ENCODE measurements at places on chromosomes 12 and 14. TPM values are rescaled to one million over a fixed set of nuclear protein-coding genes. Genes with fewer than 3 reads are reported as not detected.
A peak's percentile ranks its signal among the peaks of the same experiment; 100 is the strongest.

LRTM2 gene
- not detected for total RNA-seq

DNA sequence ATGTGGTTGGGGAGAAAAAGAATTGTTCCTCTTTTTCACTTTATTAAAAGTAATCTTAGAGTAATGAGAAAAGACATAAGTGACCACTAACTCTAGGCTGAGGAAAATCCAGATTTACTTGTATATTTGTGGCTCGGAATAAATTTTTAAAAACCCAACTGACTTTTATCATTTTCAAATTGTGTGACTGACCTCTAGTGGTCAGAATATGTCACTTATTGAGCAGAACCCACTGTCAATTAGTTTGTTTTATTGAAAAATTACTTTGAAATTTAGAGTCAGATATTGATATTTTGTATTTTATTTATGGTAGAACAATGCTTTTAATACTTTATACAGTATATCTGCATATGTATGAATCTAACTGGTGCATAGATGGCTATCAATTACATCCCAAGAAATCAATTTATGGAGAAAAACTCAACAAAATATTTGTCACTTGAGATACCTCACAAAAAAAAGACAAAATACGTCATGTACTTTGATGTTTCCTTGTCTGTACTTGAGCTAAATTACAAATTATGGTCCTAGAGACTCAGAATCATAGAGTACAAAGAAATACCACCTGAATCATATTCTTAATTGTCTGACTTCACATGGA, 229.4 kb downstream of the CNTN1 start:
- DNase-seq: peak; percentile 13

DIO3 gene
- total RNA-seq: not detected

DNA sequence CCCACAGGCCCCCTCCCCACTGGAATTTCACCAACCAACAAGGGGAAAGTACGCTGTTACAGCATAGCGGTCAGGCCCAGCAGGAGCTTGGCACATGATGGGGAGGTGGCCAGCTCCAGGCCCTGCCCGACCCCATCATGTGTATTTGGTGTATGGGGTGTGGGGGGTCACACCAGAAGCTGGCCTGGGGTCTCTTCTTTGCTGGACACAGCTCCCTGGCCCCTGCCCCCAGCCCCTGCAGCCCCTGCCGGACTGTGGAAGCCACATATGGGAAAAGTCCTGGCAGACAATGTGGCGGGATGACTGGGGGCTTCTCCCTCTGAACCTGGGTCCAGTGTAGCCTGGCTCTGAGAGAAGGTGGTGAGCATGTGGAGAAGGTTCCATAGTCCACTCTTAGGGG, 12.4 kb downstream of the NGB start:
- DNase-seq: no peak

KRT85 gene
- total RNA-seq: not detected

DNA sequence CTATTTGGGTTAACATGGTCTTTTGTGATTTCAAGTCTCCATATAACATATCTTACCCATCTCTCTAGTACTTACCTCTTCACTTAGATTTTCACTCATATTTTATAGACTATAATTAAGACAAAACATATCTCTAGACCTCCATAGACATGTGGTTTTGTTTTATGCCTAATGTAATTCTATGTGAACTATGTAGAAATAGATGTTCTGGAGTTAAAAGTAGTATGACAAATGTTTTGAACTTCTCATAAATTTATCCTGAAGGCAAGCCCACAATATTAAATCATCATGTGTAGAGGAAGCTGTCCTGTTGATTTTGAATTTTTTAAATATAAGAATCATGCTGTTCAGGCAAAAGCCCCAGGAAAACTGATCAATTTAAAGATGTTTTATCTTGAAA, 169.2 kb downstream of the SYT1 start:
- no peak for DNase-seq

PTPRB gene
- 2.3 TPM for total RNA-seq

DNA sequence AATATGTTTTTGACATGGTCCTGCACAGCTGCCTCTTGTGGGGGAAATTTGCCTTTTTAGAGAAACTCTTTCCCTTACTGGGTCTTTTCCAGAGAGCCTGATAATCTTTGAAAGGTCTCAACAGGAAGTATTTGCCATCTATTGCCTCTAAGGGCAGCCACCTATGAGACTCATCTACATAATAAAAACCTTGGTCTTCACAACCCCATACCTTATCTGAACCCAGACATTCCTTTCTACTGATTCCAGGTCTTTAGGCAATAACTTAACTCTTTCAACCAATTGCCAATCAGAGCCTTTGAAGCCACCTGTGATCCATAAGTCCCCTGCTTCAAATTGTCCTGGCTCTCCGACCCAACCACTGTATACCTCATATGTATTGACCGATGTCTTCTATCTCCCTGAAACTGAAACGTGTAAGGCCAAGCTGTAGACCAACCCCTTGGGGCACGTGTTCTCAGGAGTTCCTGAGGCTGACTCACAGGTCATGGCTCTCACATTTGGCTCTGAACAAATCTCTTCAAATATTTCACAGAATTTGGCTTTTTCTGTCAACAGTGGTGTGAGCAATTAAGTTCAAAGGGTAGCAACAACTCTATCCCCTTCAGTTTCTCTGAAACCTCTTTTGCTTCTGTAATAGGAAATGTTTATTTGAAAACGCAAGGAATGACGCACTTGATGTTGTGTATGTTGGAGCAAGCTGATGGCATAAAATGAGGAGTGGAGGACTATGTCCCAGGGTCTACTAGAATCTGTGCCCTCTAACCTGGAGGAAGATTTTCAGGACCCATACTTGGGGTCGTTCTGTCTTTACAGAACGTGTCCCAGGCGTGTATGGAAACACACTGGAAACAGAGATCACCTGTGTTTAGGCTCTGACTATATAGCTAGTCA, 49.2 kb upstream of the EIF5 start:
- DNase-seq: no peak

- DNase-seq: no peak
Measured at GRCh38 chr14:73741876-73742519, 27.8 kb upstream of the PNMA1 start.

GRCh38 chr12:23303821-23304220, 645.6 kb downstream of the SOX5 start:
- no peak for DNase-seq

DNA sequence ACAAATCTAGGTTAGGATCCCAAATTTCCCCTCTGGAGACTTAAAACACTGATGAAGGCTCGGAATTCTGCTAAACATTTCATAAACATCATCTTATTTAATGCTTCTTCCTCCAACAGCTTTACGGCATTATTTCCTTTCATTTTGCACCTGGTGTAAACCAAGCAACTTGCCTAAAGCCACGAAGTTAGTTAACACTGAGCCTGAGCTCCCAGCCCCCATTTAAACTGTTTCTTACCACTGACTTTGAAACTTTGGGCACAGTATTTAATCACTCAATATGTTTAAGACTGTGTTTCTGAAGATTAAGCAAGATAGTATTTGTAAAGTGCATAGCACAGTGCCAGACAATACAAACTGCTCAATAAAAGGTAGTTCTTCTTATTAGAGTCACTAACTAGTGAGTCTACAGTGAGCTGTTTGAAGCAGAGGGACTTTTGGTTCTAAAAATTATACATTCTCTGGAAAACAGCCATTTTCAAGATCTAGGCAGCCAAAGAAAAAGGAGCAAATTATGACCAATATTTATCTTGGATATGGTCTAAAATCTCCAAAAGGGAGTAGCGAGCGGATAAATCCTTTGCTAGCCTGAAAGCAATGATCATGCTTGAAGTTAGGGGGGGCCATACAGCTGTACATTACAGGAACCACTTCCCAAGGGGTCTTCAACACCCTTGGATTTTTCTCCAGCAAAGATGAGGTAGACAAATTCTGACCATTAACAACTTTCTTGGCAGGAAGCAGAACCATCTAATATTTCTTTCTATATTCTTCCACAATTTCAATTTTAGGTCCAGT, 4.0 kb downstream of the EGLN3 start:
- no peak for DNase-seq

RIN3 gene
- 0.83 TPM for total RNA-seq

DNA sequence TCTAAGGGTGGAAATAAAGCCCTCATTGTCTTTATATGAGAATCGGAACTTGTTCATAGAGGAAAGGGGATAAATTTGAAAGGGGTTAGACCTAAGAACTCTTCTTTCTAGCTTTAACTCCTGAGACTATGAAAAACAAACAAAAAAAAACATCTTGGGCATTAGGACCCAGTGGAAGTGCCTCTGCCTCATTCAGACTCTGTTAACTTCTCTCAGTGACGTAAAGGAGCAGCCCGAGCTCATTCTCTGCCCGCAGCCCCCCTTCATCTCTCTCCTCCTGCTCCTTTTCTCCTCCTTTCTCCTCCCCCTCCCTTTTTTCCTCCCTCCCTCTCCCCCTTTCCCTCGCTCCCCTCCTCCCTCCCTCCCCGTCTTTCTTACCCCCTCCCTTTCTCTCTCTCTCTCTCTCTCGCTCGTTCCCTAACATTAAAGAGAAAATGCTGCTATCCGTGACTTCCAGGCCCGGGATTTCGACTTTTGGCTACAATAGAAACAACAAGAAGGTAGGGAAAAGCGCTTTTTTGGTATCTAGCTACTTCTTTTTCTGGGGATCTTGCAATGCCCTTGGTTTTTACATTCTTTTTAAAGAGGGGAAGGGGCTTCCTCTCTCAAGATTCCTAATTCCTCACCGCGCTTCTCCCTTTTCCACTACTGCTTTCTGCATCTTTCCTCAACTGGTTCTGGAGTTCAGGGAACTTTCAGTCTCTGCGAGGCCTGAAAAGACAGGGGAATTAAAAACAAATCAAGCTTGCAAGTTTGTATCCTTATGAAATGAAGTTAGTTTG, at the start of gene RBMS2:
Gene RBMS2, plus strand, starts transcription at position 231 of the 782 bp plus-strand sequence. Its CDS starts 204 bp downstream, at position 435.
- peak; percentile 87 for DNase-seq

DNA sequence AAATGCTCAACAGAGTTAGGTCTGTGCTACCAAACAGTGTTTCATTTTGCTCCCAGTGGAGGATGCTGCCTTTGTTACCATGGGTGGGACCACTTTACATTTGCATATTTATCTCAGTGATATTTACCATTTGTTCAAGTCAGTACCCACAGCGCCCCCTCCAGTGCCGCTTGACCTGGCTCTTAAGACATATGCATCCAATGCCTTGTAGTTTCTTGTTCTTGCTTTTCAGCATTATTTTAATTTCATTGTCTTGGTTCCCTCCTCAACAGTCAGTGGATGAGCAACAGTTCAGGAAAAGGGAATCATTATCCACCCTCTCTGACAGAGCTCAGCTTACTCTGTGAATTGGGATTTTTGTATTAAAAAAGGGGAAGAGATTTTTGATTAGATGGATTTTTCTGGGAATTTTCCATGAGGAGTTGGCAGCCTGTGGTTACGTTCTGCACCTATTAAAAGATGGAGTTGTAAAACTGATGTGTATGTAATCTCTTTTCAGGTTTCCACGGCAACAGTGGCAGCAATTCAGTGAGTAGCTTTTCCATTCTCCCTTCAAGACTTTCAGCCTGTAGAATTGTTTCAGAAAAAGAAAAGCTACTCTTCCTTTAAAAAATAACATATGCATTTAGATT, 240.5 kb upstream of the DAAM1 start:
- DNase-seq: no peak

GRCh38 chr12:30985814-30986452, 59.4 kb downstream of the TSPAN11 start:
- DNase-seq: peak; percentile 62

DNA sequence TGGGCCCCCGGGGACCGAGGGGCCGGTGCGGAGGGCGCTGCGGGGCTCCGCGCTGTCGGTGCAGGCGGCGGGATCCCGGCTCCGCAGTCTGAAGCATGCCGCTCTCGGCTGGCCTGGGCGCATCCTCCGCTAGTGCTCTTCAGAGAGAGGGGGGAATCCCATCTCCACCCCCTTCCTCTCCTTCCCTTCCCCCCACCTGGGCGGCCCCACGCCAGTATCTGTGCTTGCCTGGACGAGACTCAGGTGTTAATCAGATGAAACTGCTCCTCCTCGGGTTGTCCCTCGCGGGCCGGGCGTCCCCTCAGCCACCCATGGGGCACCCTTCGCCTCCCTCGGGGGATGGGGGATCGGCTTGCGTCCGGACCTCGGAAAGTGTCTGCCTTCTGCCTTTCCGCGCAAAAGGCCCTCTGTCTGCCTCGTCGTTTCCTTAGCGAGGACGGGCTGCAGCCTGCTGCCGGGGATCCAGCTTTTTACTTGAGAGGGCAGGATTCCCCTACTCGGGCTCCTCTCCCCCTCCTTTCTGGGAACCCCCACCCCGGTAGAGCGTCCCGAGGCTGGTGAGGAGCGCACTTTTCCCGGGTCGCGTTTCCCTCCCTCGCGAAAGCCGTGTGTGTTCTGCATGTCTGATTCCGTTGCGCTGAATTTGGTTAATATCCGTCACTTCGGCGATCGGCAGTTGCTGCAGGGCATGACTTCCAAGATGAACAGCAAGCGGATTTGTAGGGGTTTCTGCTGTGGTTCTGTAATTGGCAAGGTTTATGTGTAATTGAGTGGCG, 1.1 kb downstream of the GPHN start:
- peak; percentile 26 for DNase-seq

DNA sequence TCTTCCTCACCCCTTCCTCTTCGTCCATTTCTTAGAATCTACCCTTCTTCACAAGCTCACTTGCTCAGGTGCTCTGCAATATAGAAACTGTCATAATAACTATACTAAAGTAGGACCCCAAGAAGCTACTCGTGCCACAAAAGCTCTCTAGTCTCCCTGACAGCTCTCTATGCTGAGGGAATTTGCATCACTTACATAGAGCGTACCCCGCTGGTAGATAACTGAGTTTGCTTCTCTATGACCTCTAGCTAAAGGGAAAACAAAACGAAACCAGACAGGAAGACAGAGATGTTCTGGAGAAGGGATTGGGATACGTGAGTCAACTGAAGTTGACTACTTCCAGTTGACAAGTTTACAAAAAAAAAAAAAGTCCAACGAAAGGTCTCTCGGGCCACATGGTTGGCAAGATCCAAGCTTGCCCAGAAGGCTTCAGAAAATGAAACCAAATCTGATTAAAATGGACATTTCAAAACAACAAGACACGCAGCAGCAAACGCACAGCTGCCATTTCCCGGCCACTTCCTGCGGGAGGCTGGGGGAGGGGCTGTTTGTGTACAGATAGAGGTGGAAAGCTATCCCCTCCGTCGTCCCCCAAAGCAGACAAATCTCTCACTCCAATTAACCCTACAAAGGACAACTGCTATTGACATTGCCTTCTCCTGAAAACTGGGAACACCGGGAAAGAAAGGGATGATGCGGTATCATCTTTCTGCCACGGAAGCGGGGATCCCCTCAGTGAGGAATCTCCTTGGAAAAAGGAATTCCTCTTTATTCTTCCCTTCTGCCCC, 1.3 kb downstream of the BAZ2A start:
- DNase-seq: peak; percentile 66

GLIPR1L1 gene
- total RNA-seq: not detected

- no peak for DNase-seq
Measured at GRCh38 chr12:130917607-130918006, 36.1 kb upstream of the ADGRD1 start.

DNA sequence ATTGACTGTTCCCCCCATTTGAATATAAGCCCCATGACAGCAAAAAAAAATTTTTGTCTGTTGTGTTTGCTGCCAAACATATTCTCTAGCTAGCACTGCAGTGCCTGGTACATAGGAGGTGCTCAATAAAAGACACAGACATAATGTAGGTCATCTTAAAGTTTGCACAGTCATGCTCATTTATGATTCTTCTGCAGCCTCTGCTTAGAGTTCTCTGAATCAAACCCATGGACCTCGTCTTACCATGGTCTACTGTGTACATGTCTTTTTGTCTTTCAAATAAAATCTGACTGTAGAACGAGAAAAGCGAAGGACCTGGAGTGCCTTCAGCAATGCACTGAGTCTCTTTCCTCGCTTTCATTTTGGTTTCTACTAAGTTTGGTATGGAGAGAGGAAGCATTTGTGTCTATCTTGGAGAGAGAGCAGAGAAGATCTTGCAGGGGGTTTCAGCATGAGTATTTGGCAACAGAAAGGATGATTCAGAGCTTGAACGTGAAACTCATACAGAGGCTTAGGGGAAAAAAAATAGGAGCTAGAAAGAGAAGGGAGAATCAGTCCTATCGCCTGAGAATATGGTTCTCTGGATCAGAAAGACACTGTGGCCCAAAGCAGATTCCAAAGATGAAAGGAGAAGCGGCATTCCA, 38.8 kb upstream of the TMCC3 start:
- no peak for DNase-seq
